Activated CD4-positive, alpha-beta T cell treated with anti-CD3 and anti-CD28 coated beads, Interleukin-2, amount 50 U/mL, for 48 hours (primary cell): ENCODE measurements at places on chromosomes 16 and 17.

DNA sequence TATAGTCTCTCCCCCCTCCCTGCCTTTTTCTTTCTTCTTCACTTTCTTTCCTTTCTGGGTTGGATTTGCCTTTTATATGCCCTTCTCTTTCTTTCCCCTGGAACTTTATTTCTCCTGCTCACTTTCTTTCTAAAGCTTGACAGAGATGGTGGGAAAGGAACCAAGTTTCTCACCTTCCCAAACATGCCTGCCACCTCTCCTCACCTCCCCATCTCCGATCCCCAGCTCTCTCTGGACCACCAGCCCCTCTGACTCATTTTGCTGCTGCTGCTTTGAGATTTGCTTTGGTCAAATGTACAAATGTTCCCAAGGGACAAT is 6.7 kb upstream of the LHX1 start:
- no peak for DNase-seq

- DNase-seq: no peak
These were observed 284.1 kb downstream of the SOX9 start for GRCh38 chr17:72404872-72405271.

DNA sequence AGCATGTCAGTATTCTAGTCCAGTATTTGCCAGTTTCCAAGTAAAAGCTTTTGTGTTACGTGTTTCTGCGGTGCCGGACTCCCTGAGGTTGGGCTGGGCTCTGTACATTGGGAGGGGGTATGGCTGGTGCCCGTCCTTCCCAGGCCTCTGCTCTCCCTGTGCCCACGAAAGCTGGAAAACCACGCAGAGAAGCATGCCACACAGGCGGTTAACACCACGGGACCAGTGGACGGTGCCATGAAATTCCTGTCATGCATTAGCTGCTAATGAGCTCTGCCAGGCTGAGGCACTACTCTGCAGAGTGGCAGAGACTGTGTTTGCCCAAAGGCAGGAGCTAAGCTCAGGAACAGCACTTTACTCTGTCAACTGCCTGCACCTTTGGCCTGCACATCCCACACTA is 8.1 kb downstream of the SMIM5 start:
- DNase-seq: no peak

- DNase-seq: no peak
These were observed 74.7 kb downstream of the CDH13 start for GRCh38 chr16:82701442-82701955.

DNA sequence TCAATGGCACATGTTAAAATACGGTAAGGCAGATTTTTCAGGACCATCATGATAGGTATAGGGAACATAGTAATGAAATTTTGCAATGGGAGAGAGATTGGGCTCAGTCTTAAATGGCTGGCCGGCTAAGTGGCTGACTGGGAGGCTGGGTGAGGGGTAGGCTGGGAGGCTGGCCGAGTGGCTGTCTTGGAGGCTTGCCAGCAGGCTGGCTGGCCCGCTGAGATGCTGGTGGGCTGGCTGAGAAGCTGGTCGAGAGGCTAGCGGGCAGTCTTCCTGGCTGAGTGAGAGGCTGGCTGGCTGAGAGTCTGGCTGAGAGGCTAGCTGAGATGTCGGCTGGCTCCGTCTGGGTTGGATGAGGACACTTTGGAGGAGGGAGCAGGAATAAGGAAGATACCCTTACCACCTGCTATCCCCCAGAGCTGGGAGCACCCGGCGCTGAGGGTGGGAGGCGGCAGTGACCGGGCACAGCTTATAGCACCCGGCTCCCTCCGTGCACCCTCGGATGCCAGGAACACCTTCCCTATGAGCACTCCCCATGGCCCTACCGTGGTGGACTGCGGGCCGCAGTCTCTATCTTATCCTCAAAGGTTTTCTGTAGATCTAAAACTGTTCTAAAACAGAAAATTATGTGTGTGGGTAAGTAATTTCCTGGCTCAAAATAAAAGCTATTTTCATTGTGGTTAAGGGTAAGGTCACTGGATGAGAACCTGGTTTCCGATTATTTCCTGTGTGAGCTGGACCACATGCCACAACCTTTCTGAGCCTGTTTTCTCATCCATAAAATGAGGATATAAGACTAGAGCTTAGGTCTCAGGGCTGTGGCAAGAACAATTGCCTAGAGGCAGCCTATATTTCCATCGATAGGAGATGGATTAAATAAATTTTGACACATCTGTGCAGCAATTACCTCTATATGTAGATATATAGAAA is 34.5 kb upstream of the TMC5 start:
- DNase-seq: no peak

GRCh38 chr17:12664894-12665262 is 812 bp upstream of the MYOCD start:
- no peak for DNase-seq
